A673 (cell line): ENCODE measurements at places on chromosomes 2 and 18. TPM values are rescaled to one million over a fixed set of nuclear protein-coding genes. Genes with fewer than 3 reads are reported as not detected.

LCT gene
- 0.37 and 0.39 TPM in 2 replicates for total RNA-seq

CPO gene
- not detected in 2 replicates for total RNA-seq

PROKR1 gene
- 15.7 and 19.6 TPM in 2 replicates for total RNA-seq

PAX8 gene
- 3.1 and 3.2 TPM in 2 replicates for total RNA-seq

SERPINB11 gene
- not detected in 2 replicates for total RNA-seq

TRPM8 gene
- total RNA-seq, result 3.6 and 8.9 TPM in 2 replicates

TXNDC2 gene
- total RNA-seq, result 0.13 and 0.42 TPM in 2 replicates

- peaks cover 39% of the 10 kb centered on the region for H3K27me3 ChIP-seq
- H3K4me1 ChIP-seq, result peaks cover 30% of the 10 kb centered on the region
- peak; percentile 62 for DNase-seq
- H3K36me3 ChIP-seq, result no peaks in the 10 kb centered on the region
Measured at GRCh38 chr2:72145289-72145657, 2.4 kb downstream of the CYP26B1 start.

DNA sequence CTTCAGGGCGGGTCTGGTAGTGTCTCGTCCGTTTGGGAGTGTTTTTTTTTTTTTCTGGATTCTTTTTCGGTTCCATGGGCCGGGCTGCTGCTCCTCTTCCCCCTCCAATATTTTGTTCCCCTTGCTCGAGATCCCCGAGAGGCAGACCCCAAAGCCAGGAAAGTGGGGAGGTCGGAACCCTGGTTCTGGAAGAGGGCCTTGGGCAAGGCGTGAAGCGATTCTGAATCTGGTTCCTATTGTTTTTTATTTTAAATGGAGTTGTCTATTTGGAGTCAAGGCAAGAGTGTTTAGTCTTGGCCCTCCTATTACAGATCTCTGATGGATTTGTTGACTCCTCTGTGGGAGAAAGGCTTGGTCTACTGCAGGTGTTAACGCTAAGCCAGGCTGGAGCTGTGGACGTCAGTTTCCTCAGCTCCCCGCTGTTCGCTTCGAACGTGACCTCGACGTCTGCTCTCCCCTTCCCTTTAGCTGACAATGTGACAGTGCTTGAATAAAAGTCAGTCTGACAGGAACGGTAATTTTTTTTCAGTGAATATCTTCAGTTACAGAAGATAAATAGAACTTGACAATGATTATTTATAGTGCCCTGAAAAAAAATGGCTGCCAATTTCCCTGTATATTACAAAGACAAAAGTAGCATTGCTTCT is 683 bp upstream of the DNAJC27 start:
- peak overlapping the region; percentile 66 for H3K4me3 ChIP-seq
- peaks cover 5% of the 10 kb centered on the region for H3K4me1 ChIP-seq
- DNase-seq, result peak; percentile 39
- H3K27ac ChIP-seq, result peak overlapping the region; percentile 97
- H3K27me3 ChIP-seq, result no peaks in the 10 kb centered on the region

GRCh38 chr2:47897883-47898731 is 8.2 kb downstream of the FBXO11 start:
- no peak for DNase-seq
- H3K27me3 ChIP-seq, result no peaks in the 10 kb centered on the region
- H3K36me3 ChIP-seq, result no peaks in the 10 kb centered on the region
- H3K4me1 ChIP-seq, result peaks cover 48% of the 10 kb centered on the region
- no peak overlapping the region for H3K4me3 ChIP-seq
- peak overlapping the region; percentile 33 for H3K27ac ChIP-seq

GRCh38 chr2:78707776-78708386 is 317.6 kb upstream of the REG3G start:
- H3K4me3 ChIP-seq, result no peak overlapping the region
- peak overlapping the region; percentile 88 for H3K27ac ChIP-seq
- DNase-seq, result peak; percentile 83
- no peaks in the 10 kb centered on the region for H3K27me3 ChIP-seq
- H3K36me3 ChIP-seq, result no peaks in the 10 kb centered on the region
- no peaks in the 10 kb centered on the region for H3K4me1 ChIP-seq

DNA sequence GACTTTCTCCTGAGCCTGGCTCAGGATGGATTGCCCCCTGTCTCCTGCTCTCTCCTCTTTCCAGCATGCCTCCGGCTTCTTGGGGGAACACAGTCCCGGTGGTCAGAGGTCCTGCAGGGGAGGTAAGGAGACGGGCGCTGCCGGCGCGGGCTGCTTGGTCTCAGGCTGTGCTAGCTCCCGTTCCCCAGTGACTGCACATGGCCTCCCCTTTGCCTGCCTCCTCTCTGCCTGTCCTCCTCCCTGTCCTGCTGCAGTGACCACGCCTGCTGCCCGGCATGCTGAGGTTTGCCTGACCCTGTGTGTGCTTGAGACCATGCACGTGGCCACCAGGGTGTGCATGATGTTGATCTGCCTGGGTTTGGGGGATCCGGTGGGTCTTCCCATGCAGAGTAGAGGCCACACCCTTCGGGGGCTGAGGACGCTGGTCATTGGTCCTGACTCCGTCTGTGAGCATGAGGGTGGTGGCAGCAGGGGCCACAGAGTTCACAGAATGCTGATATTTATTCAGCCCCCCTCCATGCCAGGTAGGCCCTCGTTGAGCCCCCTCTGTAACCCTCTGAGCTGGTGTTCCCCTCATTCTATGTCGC is 42.9 kb upstream of the MCFD2 start:
- H3K27ac ChIP-seq, result no peak overlapping the region
- no peak for DNase-seq
- H3K4me1 ChIP-seq, result no peaks in the 10 kb centered on the region
- no peak overlapping the region for H3K4me3 ChIP-seq
- H3K36me3 ChIP-seq, result no peaks in the 10 kb centered on the region
- no peaks in the 10 kb centered on the region for H3K27me3 ChIP-seq

- H3K36me3 ChIP-seq, result no peaks in the 10 kb centered on the region
- H3K4me3 ChIP-seq, result no peak overlapping the region
- no peaks in the 10 kb centered on the region for H3K4me1 ChIP-seq
- no peak overlapping the region for H3K27ac ChIP-seq
- DNase-seq, result no peak
Measured at GRCh38 chr2:240350006-240350355, 85.5 kb upstream of the GPC1 start.

DNA sequence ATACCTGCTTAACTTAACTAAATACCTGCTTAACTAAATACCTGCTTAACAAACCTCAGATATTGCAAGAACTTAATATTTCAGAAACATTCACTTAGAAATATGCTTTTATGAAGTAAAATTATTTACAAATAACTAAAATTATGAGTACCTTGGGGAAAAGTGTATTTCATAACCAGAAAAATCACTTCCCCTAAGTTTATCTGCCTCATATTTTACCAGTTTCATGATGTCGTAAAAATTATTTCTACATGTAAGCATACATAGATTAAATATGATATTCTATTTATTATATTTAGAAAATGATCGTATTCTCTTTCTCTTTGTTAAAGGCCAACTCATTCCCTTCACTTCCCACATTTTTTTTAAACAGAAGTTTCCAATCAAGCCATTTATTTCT is 41.5 kb upstream of the DSC1 start:
- no peaks in the 10 kb centered on the region for H3K36me3 ChIP-seq
- no peaks in the 10 kb centered on the region for H3K27me3 ChIP-seq
- H3K4me3 ChIP-seq, result no peak overlapping the region
- DNase-seq, result no peak
- no peak overlapping the region for H3K27ac ChIP-seq

DNA sequence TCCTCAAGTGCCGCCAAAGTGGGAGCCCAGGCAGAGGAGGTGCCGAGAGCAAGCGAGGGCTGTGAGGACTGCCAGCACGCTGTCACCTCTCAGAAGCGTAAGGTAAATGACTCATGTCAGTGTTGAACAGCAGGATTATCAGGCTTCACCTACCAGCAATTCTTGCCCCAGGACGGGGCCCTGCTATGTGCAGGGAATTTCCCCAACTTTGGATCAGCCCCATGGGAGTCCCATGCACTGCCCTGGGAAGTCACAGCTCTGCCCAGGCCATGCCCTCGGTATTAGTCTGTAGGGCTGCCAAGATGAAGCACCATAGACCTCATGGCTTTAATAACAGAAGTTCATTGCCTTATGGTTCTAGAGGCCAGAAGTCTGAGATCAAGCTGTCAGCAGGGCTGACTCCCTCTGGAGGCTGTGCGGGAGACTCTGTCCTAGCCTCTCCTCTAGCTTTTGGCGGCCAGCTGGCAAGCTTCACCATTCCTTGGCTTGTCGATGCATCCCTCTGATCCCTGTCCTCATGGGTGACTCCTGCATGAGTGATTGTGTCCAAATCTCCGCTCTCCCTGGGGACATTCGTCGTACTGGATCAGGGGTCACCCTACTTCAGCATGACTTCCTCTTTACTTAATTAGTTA is 55.9 kb downstream of the TRPM8 start:
- no peaks in the 10 kb centered on the region for H3K27me3 ChIP-seq
- DNase-seq, result no peak
- no peaks in the 10 kb centered on the region for H3K4me1 ChIP-seq
- no peaks in the 10 kb centered on the region for H3K36me3 ChIP-seq
- H3K27ac ChIP-seq, result no peak overlapping the region

DNA sequence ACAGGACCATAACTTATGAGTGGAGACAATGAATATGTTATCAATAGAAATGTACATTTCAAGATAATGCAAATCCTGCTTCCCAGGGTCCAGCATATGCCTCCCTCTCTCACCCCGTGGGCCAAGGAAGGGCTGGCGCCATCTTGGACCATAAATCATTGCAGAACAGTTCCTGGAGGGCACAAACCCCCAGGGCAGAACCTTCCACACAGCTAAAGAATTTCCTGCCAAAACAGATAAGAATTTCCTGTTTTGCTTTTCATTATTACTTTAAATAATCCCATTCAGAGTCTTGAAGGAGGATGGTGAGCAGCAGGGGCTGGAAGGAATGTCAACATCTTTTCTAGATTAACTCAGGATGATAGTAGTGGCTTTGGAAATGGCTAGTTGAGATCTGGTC is 53.7 kb downstream of the EHD3 start:
- no peaks in the 10 kb centered on the region for H3K27me3 ChIP-seq
- H3K4me3 ChIP-seq, result no peak overlapping the region
- peak overlapping the region; percentile 68 for H3K27ac ChIP-seq
- peak; percentile 92 for DNase-seq
- no peaks in the 10 kb centered on the region for H3K36me3 ChIP-seq

DNA sequence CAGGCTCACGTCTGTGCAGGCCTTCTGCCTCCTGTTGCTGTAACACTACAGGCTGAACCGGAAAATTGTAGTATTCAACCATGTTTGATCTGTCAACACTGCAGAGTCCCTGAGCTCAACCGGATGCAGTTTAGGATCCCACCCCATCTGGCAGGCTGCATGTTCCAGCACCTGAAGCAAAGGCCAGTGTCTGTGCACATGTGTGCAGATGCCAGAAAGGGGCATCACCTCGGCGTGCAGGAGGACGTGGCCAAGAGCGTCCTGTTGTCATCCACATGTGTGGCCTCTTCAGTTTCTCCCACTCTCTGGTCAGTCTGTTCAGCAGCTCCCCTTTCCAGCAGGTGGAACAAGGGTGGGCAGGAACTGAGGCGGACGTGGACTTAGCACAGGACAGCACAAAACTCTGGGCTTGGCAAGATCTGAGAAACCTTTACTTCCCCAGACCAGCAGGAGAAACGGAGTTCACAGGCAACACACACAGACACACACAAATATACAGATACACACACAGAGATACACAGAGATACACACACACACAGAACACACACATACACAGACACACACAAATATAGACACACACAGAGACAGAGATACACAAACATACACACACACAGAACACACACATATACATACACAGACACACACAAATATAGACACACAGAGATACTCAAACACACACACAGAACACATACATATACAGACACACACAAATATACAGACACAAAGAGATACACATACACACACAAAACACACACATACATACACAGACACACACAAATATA is 111.3 kb downstream of the NDUFA10 start:
- H3K4me3 ChIP-seq, result no peak overlapping the region
- DNase-seq, result no peak
- H3K27ac ChIP-seq, result no peak overlapping the region
- no peaks in the 10 kb centered on the region for H3K4me1 ChIP-seq
- H3K27me3 ChIP-seq, result no peaks in the 10 kb centered on the region

GRCh38 chr2:136032817-136033535 is 47.5 kb upstream of the DARS1 start:
- peaks cover 36% of the 10 kb centered on the region for H3K27me3 ChIP-seq
- H3K36me3 ChIP-seq, result no peaks in the 10 kb centered on the region
- H3K4me1 ChIP-seq, result no peaks in the 10 kb centered on the region
- no peak overlapping the region for H3K27ac ChIP-seq

- H3K27me3 ChIP-seq, result no peaks in the 10 kb centered on the region
- H3K4me3 ChIP-seq, result no peak overlapping the region
- DNase-seq, result no peak
- H3K36me3 ChIP-seq, result no peaks in the 10 kb centered on the region
Measured at GRCh38 chr2:77834360-77835002, 312.3 kb upstream of the LRRTM4 start.

GRCh38 chr2:144650907-144651306 is 131.0 kb upstream of the ZEB2 start:
- H3K4me1 ChIP-seq, result peaks cover 21% of the 10 kb centered on the region
- H3K4me3 ChIP-seq, result no peak overlapping the region
- H3K27ac ChIP-seq, result peak overlapping the region; percentile 59
- no peaks in the 10 kb centered on the region for H3K36me3 ChIP-seq
- peak; percentile 49 for DNase-seq

DNA sequence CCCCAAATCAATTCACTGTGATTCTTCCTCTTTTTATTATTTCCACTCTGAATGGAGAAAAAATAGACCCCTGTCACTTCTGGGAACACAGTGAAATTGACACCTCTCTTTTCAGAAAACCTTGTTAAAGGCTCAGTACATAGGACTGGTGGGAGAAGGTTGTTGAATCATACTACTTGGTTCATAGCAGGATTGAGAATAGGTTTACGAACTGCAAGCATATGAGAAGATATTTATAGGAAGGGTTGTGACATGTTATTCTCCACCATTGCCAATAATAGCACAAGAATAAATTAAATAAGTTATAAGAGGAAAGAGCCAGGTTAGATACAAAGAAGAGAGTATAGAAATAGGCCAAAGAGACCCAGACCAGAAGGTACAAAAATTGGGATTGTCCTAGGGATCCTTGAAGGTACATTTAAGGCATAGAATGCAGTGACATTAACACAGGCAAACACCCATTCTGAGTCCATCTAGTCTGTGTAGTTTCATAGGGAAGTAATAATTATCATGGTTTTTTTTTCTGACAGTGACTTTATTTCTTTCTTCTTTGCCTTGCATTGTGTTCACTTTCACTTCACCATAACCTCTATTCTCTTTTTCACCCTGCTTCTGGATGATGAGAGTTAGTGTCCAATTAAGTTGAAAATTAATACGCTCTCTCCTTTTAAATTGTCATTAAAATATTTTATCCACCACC is 21.8 kb upstream of the SERPINE2 start:
- H3K27ac ChIP-seq, result no peak overlapping the region
- no peak overlapping the region for H3K4me3 ChIP-seq
- H3K4me1 ChIP-seq, result peaks cover 24% of the 10 kb centered on the region
- DNase-seq, result no peak
